ENCODE measurements at places on chromosomes 4 and X.

GRCh38 chrX:30939928-30940327 is 50.9 kb upstream of the TAB3 start:
- DNase-seq: no peak

DNA sequence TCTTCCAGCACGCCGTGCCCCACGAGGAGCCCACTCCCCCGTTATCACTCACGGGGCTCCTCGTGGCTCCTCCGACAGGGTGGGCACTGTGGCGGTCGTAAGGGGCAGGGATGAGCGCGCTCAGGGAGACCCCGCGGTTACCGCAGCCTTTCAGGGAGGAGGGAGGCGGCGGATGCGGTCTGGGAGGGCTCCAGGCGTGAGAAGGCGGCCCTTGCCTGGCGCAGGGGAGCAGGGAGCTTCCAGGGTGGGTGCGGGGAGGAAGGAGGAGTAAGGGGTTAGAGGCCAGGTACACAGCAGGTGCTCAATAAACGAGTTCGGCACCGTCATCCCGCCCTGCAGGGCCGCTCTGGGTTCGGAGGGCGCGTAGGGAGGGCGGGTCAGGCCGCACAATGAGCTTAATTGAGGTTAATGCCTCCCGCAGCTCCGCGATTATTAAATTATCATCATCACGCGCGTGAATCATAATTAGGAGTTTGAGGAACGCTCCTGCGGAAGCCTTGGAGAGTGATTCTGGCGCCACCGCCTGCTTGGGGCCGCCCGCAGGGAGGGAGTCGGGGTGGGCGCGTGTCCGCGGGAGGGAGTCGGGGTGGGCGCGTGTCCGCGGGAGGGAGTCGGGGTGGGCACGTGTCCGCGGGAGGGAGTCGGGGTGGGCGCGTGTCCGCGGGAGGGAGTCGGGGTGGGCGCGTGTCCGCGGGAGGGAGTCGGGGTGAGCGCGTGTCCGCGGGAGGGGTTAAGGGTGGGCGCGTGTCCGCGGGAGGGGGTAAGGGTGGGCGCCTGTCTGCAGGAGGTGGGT is 7.6 kb upstream of the NKX1-1 start:
- DNase-seq: no peak

GRCh38 chr4:175951794-175952193 is 113.8 kb upstream of the WDR17 start:
- DNase-seq: peak; percentile 63

- no peak for DNase-seq
Measured at GRCh38 chrX:9873952-9874351, 87.7 kb downstream of the SHROOM2 start.

DNA sequence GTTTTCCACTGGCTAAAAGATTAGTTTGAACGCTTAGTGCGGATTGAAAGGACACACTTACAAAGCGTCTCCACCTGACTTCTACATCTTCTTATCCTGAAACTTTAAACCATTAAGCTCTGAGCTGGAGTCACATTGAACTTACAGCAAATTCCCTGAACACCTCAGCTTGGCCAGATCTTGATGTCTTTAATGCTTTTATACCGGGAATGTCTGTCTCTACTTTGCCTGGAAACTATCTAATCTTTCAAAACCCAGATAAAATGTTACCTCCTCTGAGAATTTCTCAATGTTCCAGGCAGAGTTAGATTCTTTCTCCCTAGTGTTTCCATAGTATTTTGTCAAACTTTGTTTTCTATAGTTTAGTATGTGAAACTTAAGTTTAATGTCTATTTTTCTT is 179.9 kb downstream of the DTHD1 start:
- no peak for DNase-seq

DNA sequence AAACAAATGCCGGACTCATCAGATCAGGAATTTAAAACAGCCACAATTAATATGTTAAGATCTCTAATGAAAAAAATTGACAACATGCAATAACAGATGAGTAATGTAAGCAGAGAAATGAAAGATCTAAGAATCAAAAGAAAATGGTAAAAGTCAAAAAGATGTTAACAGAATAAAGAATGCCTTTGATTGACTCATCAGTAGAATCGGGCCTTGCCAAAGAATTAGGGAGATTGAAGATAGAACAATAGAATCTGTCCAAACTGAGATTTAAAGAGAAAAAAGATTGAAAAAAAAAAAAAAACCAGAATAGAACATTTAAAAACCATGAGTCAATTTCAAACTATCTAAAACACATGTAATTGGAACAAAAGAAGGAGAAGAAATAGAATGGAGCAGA is 25.9 kb upstream of the GUCY1A1 start:
- DNase-seq: no peak

DNA sequence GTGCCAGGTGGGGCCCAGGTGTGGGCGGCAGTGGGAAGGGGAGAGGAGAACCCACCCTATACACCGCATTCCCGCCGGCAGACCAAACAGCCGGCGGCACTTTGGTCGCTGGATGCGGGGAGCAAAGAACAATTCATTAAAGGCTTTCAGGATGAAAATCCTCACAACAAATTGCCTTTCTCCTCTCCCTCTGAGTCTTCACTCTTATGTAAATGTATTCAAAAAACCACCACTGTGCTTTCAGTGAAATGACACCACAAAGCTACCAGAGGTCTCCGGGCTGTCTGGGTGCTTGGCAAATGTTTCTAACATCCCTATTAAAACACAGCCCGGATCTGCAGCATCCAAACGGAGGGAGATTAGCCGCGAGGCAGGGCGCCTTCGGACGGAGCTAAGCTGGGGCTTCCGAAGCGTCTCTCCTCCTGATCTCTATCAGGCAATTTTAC is 171.8 kb upstream of the TBL1X start:
- DNase-seq: no peak

DNA sequence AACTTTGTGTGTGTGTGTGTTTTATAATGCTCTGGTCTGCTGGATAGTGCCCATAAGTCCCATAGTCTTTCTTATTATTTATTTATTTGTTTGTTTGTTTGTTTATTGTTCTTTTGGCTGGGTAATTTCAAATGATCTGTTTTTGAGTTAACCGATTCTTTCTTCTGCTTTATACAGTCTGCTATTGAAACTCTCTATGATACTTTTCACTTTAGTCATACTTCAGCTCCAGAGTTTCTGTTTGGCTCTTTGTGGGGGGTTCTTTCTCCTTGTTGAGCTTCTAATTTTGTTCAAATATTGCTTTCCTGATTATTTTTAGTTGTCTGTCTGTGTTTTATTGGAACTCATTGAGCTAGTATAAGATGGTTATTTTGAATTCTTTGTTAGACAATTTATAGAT is 10.0 kb downstream of the CXCL3 start:
- no peak for DNase-seq

DNA sequence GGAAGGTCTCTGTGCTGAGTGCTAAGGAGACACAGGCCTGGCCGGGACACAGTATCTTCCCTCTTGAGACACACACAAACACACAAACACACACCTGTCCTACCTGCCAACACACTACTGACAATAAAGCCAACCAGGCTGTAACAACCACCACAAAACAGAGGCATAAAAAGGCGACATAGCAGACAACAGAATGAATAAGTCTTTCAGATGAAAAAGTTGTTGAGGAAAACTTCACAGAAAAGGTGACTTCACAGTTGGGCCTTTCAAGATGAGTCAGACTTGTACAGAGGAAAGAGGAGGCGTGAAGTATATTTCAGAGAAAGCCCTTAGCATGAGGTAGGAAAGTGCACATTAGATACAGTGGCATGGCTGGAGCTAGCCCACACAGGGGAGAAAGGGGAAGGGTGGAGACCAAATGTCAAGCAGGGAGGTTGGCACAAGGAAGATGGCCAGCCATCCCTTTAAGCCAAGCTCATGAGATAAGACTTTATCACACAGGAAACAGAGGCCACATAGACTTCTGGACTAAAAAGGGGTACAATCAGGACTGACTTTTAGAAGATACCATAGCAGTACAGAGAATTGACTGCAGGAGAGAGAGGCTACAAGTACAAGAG is 54.0 kb downstream of the SLC9A7 start:
- DNase-seq: no peak

- DNase-seq: no peak
Measured at GRCh38 chr4:56426273-56426672, 9.1 kb downstream of the PPAT start.

GRCh38 chr4:143586080-143586479 is 72.6 kb downstream of the SMARCA5 start:
- DNase-seq: no peak

GRCh38 chr4:47104986-47105385 is 73.6 kb downstream of the GABRB1 start:
- no peak for DNase-seq

DNA sequence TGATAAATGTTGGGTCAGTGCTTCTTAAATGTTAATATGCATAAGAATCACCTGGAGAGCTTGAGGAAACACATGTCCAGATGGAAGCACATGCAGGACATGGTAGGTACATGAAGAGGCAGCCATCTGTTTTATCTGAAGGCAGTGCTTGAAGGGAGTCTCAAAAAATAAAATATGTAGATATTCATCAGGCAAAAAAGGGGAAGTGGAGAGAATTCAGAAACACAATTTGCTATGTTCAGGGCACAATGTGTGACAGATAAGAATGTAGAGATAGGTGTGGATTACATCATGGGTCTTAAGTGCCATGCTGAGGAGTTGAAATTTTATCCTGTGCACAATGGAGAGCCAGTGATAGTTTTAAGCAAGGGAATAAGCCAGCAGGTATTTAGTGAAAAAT is 59.6 kb upstream of the CASK start:
- DNase-seq: no peak

DNA sequence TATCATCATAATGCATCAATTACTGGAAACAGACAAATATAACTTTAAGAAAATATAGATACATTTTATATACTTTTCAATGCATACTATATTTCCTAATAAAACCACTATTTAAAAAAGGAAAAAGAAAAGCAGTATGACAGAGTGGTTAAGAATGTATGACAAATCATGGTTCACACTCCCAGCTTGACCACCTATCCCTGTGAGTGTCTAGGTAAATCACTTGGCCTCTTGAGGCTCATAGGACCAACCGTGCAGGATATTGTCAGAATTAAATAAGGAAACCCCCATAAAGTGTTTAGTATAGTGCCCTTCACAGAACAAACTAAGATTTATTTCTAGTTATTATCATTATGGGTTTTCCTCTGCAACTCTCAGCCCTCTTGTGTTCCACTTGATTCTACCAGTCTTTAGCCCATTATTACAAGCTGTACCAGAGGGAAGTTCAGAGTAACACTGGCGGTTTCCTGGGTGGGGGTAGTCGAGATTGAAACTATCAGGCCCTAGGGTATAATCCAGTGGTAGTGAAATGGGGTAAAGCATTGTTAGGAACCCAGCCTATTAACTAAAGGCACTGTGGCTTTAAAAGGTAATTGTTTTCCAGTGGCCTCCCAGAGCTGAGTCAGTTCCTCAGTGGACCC is 55.5 kb upstream of the PAK3 start:
- DNase-seq: peak; percentile 42

Measured in epithelial cell of proximal tubule (primary cell).